GM23338 (cell line): ENCODE measurements at places on chromosomes 11 and 22. TPM values are rescaled to one million over a fixed set of nuclear protein-coding genes. Genes with fewer than 3 reads are reported as not detected.
A peak's percentile ranks its signal among the peaks of the same experiment; 100 is the strongest.

DNA sequence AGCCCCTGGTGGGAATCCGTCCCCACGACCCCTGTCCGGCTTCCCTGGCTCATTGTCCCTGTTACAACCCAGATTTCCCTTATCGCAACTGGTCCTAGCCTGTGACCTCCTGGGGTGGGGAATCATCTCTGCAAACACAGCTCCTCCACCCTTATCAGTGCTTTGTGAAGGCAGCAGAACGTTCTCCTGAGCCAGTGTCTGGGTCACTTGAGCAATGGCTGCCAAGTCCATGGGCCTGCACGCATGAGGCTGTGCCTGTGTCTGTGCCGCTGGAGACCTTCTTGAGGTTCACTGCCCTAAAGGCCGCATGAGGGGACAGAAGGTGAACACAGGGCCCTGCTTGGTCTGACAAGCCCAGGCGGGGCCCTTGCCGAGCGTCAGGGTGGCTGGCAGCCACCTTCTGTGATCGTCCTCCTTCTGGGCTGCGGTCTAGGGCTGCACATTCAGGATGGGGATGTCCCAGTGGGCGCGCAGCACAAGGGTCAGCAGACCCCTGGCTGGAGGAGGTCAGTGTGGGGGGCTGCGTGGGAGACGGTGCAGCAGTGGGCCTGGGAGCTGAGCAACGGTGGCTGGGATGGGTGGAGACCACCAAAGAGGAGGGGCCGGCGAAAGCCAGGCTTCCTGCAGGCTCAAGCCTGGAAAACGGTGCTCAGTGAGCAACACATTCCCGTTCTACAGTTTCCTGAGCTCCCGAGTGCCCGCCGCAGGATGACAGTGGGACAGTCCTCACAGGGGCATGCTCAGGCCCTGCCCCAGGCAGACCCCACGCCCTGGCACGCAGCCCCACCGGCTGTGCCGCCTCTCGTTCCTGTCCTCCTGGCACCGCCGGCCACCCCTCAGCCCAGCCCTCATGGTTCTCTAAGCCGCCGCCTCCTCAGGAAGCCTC is 74.1 kb downstream of the CDKN1C start:
- H3K27me3 ChIP-seq: peaks cover 22% of the 10 kb centered on the region
- H3K27ac ChIP-seq: no peak overlapping the region
- no peak overlapping the region for H3K4me3 ChIP-seq
- H3K36me3 ChIP-seq: no peaks in the 10 kb centered on the region
- DNase-seq: no peak
- H3K4me1 ChIP-seq: no peaks in the 10 kb centered on the region; the same call in 1 of the 2 replicates

DNA sequence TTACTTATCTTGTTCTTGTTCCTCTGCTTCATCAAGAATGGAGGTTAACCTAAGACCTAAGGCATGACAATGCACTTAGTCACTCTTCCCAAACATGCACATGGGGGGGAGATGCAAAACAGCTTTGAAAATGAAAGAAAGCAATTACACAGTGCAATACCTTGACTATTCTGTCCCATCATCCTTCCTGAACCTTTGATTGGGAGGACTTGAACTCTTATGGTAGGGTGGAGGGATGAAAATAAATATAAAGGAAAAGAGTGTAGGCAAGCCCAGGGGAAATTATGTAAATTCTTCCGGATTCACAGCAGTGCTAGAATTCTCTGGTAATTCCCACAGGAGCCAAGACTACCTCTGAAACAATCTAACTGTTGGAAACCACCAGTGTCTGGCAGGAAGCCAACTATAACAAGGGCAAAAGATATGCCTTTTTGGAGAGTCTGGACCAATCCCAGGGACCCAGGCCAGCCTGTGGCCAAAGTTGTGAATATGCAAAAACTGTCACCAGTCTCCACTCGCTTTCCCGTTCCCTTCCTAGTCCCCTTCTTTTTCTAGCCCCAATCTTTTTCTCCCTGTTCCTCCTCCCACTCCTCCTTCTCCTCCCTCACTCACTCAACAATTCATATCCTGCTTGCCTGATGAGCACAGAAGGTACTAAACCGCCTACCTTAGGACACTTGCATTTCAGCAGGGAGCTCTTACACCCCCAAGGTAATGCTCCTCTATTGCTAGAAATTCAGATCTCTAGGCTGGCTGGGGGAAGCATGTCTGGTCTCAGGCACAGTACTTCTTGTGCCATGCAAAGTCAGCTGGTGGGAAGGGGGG is 2.5 kb upstream of the RCN1 start:
- no peaks in the 10 kb centered on the region for H3K36me3 ChIP-seq
- DNase-seq: no peak
- H3K27me3 ChIP-seq: peaks cover 12% of the 10 kb centered on the region
- no peak overlapping the region for H3K27ac ChIP-seq
- H3K4me3 ChIP-seq: no peak overlapping the region

- no peak overlapping the region for H3K4me3 ChIP-seq
- H3K36me3 ChIP-seq: no peaks in the 10 kb centered on the region
- H3K4me1 ChIP-seq: no peaks in the 10 kb centered on the region
- no peak overlapping the region for H3K27ac ChIP-seq
- H3K27me3 ChIP-seq: no peaks in the 10 kb centered on the region
Measured at GRCh38 chr11:88414385-88414861, 76.9 kb upstream of the CTSC start.

The MS4A8 gene
- not detected in 2 replicates for total RNA-seq

- H3K4me1 ChIP-seq: peaks cover 38% of the 10 kb centered on the region
- no peak for DNase-seq
- peak overlapping the region; percentile 74; the same call in 1 of the 2 replicates for H3K27ac ChIP-seq
- H3K36me3 ChIP-seq: peaks cover 26% of the 10 kb centered on the region
Measured at GRCh38 chr22:41840216-41840615, 7.3 kb downstream of the SREBF2 start.

GRCh38 chr11:1150769-1151365 is 6.9 kb upstream of the MUC5AC start:
- no peaks in the 10 kb centered on the region for H3K36me3 ChIP-seq
- H3K4me1 ChIP-seq: no peaks in the 10 kb centered on the region
- DNase-seq: no peak
- no peaks in the 10 kb centered on the region for H3K27me3 ChIP-seq
- H3K4me3 ChIP-seq: no peak overlapping the region

The CST6 gene
- total RNA-seq: 4.2 and 5.9 TPM in 2 replicates

GRCh38 chr11:75029836-75030631 is 41.3 kb downstream of the NEU3 start:
- DNase-seq: no peak
- H3K36me3 ChIP-seq: no peaks in the 10 kb centered on the region
- no peaks in the 10 kb centered on the region for H3K27me3 ChIP-seq
- no peaks in the 10 kb centered on the region for H3K4me1 ChIP-seq

The DUSP18 gene
- total RNA-seq: 1.5 and 2.7 TPM in 2 replicates

The SPA17 gene
- total RNA-seq: 3.2 and 7.4 TPM in 2 replicates

GRCh38 chr11:17853280-17853679 is 118.7 kb downstream of the KCNC1 start:
- no peaks in the 10 kb centered on the region for H3K4me1 ChIP-seq
- no peak for DNase-seq
- H3K36me3 ChIP-seq: no peaks in the 10 kb centered on the region
- H3K4me3 ChIP-seq: no peak overlapping the region
- H3K27me3 ChIP-seq: no peaks in the 10 kb centered on the region

GRCh38 chr11:75855206-75855605 is 40.2 kb downstream of the UVRAG start:
- no peak overlapping the region for H3K4me3 ChIP-seq
- no peaks in the 10 kb centered on the region for H3K36me3 ChIP-seq
- no peaks in the 10 kb centered on the region for H3K27me3 ChIP-seq
- DNase-seq: peak; percentile 7
- no peak overlapping the region for H3K27ac ChIP-seq
